ENCODE measurements at places on chromosomes 7 and 10. TPM values are rescaled to one million over a fixed set of nuclear protein-coding genes. Genes with fewer than 3 reads are reported as not detected.
A peak's percentile ranks its signal among the peaks of the same experiment; 100 is the strongest.

Gene EPHA1
- total RNA-seq, result 1.2 TPM

Gene RARRES2
- not detected for total RNA-seq

Gene PRKG1
- 0.09 TPM for total RNA-seq

Gene PHYHIPL
- not detected for total RNA-seq

Gene SLC29A4
- total RNA-seq, result 0.96 TPM

DNA sequence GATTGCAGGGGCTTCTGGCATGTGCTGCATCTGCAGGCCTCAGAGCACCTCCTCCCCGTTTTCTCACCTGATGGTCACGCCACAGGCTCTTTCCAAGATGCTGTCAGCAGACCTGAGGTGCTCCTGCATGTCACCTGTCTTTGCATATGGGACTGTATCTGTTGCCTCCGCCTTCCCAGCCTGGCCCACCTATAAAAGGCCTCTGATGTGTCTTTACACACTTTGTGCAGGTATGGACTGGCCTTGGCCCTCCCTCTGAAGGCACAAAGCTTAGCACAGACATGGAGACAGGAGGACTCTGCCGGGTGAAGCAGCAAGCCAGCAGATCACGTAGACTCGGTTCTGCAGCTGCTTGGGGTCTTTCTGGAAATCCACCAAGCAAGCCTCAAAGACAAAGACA, 220.9 kb upstream of the PPP2R2D start:
- DNase-seq, result no peak

DNA sequence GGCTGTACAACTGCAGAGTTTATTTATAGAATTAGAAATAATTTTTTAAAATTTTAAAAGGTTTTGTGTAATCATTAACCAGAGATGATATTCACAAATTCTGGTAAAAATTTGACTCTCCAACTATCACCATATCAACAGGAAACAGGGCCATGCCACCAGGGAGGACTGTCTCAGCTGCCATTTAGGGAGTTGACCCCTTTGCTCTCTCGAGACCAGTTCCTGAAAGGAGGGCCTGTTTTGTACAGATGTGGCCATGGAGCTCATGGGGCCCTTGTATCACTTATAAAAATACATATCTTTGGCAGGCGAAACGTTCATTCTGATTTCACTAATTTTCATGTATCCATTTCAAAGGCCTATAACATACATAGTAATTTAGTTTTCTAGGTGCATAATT, 20.3 kb downstream of the H2AZ2 start:
- no peak for DNase-seq

DNA sequence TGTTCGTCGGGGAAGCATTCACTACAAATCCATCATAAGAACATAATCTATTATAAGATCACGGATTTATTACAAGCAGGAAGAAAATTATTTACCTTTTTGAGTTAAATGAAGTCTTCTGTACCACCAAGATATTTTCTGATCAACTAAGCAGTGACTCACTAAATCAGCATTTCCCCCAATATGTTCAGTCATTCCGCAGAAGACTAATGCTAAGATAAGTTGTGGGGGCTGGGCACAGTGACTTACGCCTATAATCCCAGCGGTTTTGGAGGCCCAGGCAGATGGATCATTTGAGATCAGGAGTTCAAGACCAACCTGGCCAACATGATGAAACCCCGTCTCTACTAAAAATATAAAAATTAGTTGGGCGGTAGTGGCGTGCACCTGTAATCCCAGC, 144.2 kb upstream of the EGR2 start:
- DNase-seq, result no peak

DNA sequence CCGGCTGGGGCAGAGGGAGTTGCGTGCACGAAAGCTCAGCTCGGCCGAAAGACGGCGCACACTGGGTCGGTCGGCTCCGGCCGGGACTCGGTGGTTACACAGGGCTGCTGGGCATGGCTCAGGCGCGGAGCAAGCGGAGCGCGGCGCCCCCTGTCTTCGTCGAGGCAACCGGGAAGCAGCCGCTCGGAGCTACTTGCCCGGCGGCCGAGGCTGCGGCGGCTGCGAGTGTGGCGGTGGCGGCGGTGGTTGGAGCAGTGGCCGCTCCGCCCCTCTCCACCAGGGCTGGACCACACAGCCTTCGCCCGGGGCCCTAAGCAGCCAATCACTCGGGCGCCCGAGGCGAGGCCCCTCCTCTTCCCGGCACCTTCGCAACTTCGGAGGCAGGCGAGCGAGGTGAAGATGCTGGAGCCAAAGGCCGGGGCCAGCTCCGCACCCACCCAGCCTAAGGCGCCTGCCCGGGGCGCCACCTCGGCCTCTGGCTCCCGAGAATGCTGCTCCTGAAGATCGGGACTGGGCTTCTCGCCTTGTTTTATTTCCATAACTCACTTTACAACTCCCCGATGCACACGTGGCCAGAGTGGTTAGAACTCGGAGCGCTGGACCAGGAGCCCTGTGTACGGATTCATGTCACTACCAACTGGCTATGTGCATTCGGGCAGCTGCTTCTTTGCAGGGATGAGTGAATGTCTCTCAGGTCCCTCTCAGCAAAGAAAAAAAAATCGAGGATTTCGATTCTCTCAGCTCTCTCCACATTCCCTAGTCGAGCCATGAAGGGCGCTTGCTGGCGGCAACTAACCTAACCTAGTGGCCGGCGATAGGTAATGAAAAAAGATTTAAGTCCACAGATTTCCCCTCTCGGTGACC, at the start of gene TLL2:
TLL2 (minus strand) TSS at position 229 of the 864 bp plus-strand sequence. CDS start 241 bp downstream, outside the sequence.
- peak; percentile 87 for DNase-seq

- DNase-seq, result no peak
Observed at GRCh38 chr10:99297033-99297432, 32.1 kb upstream of the CNNM1 start.

- DNase-seq, result no peak
Observed at GRCh38 chr7:155097338-155097737, 27.2 kb downstream of the HTR5A start.

DNA sequence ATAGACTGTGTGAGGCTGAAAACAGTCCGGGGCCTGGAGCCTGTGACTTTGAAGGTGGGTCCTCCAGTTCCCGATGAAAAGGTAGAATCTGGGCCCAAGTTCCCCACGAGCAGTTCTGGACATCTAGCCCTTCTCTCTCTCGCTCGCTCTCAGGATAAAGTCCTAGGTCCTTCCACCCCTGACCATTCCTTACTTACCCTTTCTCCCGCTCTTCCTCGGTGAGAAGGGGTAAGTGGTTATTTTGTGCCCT, 713 bp downstream of the IMMP2L start:
- peak; percentile 35 for DNase-seq

- DNase-seq, result no peak
Observed at GRCh38 chr7:128214463-128214862, 26.6 kb upstream of the LEP start.

- peak; percentile 89 for DNase-seq
Observed at GRCh38 chr7:43585562-43585961, 2.7 kb downstream of the STK17A start.

DNA sequence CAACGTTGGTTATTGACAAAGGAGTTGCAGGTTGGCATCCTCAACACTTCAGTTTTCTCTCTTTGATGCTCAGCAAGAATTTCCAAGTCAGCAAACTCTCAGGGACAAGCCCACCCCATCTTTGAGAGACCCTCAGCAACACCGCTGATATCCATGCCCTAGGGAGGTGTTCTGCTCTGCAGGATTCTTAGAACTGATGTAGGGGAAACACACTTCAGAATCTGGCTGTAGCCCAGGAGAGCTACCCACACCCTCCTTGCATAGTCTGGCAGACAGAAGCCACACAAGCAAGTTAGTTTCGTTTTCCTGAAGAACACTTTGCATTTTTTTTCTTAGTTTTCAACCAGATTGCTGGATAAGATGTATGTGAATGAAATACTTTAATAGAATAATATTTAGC, 822 bp downstream of the SAMD9L start:
- peak; percentile 38 for DNase-seq

- no peak for DNase-seq
Observed at GRCh38 chr7:1355568-1356340, 103.5 kb downstream of the MICALL2 start.

DNA sequence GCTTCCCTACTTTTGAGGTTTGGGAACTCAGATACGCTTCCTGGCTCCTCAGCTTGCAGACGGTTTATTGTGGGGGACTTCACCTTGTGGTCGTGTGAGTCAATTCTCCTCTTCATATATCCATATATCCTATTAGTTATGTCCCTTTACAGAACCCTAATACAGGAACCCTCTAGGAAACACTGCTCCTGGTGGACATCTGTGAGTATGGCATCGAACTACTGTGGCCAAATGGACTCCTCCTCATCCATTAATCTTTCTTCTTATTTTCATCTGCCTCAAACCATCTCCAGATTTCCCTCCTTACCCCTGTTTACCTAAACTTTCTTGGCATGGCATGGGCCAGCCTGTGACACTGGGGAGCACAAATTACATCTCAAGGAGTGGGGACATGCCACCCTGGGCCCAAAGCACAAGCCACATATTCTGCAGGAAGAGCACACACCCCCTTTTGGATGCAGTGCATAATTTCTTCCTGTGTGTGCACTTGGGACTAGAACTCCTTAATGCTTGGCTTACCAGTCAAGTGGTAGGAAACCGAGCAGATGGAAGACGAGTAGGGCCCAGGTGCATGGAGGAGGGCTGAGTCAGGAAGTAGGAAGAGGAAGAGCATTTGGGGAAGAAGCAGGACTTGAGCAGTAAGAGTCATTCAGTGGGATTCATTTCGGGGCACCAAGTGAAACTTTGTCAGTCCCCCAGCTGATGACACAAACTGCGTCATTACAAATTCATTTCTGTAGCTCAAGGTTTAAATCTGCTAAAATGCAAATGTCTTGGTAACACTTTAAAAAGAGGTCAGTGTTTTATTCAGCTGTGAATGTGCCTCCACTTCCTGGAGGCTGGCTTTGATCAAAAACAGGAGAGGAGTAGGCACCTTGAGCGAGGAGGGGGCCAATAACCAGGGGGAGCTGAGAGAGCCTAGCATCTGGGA, 80.8 kb upstream of the PLXNA4 start:
- DNase-seq, result peak; percentile 53

GRCh38 chr10:308101-308500, 172.8 kb downstream of the ZMYND11 start:
- DNase-seq, result no peak

DNA sequence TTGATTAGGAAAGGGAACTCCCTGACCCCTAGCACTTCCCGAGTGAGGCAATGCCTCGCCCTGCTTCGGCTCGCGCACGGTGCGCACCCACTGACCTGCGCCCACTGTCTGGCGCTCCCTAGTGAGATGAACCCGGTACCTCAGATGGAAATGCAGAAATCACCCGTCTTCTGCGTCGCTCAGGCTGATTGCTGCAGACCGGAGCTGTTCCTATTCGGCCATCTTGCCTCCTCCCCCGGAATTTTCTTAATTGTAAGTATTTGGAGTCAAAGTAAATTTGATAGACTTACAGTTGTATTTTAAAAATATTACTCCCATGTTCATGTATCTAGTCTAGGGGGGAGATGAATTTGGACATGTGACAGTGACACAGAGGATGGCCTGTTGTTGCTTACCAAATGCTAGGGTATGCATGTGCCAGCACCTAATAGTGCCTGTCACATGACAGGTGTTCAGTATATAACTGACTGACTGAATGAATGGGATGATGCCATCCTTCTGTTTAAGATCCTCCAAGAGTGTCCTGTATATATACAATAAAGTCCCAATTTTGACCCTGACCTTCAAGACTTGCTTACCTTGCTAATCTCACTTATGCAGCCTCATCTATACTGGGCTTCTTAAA, 42.0 kb upstream of the ICA1 start:
- no peak for DNase-seq

DNA sequence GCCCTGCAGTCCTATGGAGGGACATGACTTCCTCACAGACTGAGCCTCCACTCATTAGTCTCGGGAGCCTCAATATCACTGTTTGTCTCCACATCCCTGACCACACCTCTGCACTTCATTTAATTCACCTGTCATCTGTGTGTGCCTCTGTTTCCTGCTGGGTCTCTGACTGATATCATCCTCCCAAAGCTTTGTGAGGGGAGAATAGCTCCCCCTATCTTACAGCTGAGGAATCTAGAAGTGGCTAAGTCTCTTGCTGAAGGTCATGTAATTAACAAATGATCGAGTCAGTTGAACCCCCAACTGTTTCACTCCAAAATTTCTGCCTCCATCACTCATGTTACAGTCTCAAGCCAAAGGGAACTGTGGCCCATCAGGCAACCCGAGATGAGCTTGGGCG, 5.5 kb upstream of the CPXM2 start:
- no peak for DNase-seq

- DNase-seq, result peak; percentile 81
Observed at GRCh38 chr10:119737823-119738222, 12.0 kb downstream of the INPP5F start.

DNA sequence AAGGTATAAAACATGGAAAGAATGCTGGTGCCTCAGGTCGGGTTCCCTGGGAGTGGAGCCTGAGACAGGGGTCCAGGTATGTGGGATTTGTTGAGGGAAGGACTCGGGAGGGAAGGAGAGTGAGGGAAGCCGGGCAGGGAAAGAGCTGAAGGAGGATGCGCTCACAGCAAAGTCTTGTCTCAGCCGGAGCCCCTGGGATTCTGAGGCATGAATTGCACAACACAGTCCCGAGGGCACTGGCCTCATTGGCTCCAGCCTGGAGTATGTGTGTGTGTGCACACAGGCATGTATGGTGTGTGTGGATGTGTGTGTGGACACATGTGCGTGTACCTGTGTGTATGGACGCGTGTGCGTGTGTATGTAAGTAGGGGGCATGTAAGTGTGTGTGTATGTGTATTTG, 87.4 kb downstream of the WDFY4 start:
- no peak for DNase-seq

DNA sequence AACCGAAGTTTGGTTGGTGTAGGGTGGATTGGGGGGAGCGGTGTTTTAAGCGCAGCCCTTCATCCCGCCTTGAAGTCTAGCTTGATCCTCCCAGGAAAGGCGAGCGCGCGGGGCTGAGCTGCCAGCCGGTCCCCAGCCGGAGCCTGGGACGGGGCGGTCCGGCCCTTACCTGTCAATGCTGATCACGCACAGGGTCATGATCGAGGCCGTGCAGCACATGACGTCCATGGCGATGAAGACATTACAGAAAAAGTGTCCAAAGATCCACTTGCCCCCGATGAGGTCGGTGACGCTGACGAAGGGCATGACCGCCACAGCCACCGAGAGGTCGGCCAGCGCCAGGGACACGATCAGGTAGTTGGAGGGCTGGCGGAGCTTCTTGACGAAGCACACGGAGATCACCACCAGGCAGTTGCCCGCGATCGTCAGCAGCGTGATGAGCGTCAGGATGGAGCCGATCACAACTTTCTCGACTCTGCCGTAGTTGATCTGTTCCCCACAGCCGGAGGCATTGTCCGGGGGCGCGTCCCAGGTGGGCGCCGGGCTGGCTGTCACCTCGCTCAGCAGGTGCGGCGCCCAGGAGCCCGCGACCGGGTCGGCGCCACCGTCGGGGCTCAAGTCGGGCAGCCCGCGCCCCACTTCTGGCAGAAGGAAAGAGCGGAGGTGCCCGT, 740 bp downstream of the HTR7 start:
- DNase-seq, result peak; percentile 22

- no peak for DNase-seq
Observed at GRCh38 chr7:55170335-55171069, 151.7 kb downstream of the EGFR start.

GRCh38 chr10:89592539-89592938, 52.5 kb downstream of the PANK1 start:
- DNase-seq, result no peak

- no peak for DNase-seq
Observed at GRCh38 chr7:104621321-104621720, 292.9 kb downstream of the LHFPL3 start.

Measured in MCF 10A (cell line).